ENCODE measurements at places on chromosomes 2 and 18.

- no peak for DNase-seq
Observed at GRCh38 chr18:12884406-12885323, 628 bp upstream of the PTPN2 start.

DNA sequence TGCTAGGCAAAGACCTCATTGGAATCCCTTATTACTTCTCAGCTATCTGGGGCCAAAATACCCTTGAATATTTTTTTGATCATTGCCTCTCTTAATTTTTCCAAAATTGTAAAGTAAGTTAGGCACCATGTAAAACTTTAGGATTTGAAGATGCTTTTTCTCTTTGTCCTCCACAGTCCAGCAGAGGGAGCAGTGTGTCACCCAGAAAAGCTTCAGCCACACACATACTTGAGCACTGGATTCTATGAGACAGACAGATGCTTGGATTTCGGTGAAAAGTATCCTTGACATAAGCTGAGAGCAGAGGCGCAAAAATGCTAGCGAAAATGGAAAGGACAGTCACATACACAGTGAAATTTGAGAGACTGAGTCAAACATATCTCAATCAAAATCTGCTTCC is 74.7 kb upstream of the KCNJ3 start:
- no peak for DNase-seq

GRCh38 chr18:64513401-64513800 is 364.5 kb upstream of the LINC00305 start:
- no peak for DNase-seq

GRCh38 chr2:168658706-168659105 is 143.7 kb upstream of the NOSTRIN start:
- DNase-seq = no peak

DNA sequence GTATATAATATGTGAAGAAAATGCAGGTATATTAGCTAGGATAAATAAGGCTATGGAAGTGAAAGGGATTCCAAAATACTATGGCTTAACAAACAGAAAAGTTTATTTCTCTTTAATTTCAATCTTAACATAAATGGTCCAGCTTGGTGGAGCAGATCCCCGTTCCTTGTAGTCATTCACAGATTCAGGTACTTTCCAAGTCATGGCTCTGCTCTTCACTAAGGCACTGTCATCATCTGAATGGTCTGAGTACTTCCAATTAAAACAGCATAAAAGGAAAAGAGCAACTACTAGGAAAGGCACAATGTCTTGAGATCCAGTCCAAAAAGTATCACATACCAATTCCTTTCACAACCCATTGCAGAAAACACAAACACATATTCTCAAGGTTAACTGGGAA is 63.4 kb downstream of the OLA1 start:
- DNase-seq = no peak

DNA sequence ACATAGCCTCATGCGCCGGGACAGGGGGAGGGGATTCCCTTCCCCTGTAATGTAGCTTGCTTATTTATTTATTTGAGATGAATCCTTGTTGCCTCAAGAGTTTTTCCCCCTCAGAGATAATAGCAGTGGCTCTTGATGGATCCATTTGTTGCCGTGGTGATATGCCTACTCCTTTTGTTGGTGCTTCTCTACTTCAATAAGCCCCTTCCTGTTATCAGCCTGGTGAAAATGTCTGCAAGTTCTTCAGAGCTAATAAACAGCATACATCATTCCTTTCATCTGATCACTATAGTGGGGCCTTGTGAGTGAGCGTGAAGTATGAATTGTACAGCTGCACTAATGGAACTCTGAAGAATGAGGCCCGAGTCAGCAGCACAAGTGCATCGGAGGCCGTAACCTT is 19.4 kb downstream of the FZD5 start:
- DNase-seq = no peak

- no peak for DNase-seq
Observed at GRCh38 chr2:70889716-70890037, 46.0 kb upstream of the ATP6V1B1 start.

DNA sequence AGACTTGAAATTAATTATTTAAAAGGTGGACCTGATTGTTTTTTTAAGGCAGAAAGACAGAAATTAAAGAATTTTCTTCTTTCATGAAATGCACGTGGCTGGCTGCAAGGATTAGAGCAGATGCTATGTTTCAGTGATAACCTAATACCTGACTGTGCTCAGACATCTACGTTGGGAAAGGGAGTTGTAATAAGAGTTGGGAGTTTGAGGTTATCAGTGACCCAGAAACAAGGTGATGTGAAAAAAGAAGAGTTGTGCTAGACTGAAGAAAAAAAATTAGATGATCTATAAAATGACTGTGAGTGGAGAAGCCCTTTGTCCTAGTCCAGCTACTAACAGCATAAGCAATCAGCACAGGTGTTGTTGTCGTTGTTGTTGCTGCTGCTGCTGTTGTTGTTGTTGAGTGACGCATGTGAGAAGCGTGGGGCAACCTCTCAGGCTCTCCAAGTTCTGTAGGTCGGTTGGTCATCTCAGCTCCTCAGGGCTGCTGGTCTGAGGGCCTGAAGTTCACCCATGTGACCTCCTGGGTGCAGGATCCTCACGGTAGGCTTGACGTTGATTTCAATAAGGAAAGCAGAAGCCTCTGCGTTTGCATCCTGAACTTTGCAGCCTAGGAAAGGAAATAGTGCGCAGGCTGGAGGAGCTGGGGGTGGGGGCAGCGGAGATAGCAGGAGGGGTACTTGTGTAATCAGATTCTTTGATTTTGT is 7.6 kb downstream of the POU3F3 start:
- DNase-seq = no peak

DNA sequence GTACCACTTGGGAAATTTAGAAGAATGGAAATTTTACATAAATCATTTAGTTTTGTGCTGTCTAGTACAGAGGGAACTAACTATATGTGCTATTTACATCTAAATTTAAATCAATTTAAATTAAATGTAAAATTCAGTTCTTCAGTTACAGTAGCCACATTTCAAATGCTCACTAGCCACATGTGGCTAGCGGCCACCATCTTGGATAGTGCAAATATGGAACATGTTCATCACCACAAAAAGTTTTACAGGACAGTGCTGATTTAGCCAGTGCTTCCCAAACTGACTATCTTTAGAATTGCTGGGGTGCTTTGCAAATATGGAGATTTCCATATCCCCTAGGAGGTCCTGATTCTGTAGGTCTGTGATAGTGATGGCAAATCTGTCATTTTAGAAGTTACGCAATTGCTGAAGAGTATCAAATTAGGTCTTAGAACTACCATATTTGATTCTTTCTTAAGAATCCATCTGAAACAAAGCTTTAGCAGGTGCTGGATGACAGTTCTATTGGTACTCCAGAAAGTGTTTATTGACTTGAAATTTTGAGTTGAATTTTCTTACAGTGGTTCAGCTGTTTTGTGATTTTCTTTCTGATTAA is 12.8 kb downstream of the EHBP1 start:
- DNase-seq = no peak

DNA sequence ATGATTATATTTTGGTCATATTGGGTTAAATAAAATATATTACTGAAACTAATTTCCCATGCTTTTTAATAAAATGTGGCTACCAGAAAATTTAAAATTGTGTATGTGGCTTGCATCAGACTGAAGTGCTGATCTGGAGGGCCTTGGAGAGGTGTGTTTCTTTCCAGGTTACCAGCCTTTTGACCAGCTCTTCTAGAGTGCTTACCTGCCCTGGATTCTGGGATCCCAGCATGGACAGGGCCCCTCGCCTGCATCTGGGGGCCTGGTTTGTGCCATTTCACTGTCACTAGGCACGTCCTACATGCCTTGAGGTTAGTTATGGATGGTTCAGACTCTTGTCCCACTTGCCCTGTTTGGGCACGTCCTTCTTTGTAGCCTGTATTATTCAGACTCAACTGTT is 10.5 kb downstream of the RNF144A start:
- no peak for DNase-seq

DNA sequence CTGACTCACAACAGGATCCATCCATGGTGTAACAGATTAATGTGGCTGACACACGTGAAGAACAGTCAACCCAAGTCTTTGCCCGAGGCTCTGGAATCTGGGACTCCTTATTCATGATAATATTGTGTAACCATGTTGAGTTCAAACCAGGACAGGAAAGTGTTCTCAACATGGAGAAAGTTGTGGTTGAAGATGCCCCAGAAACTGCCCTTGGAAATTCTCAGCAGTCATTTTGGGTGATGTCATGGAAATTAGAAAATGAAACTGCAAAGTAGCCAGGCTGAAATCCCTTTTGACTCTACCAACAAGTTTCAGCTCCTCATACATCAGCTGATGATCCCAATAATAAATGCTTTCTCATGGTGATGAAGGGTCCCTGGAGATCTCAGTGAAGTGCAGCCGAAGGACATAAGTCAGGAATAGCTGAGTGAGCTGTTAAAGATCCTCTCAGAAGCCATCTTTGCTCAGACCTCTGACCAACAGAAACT is 307.7 kb downstream of the TNS1 start:
- DNase-seq = no peak

DNA sequence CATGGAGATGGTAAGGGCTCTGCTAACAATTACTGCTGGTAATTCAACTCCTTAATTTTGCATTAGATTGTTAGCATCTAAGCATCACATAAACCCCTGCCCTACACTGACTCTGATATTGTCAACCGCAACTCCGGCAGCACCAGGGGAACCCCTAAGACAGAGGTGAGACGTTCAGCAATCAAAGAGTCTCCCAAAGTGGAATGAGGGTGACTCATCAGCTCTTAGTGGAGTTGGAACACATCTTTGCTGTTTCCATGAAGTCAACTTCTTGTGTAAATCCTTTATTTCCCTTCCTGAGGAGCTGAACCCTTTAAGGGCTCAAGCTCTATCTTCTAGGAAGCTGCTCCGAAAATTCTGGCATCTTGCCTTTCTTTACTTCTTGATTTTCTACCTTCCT is 52.1 kb downstream of the ABCG8 start:
- DNase-seq = no peak

GRCh38 chr2:187442378-187442777 is 5.7 kb downstream of the CALCRL start:
- DNase-seq = no peak

DNA sequence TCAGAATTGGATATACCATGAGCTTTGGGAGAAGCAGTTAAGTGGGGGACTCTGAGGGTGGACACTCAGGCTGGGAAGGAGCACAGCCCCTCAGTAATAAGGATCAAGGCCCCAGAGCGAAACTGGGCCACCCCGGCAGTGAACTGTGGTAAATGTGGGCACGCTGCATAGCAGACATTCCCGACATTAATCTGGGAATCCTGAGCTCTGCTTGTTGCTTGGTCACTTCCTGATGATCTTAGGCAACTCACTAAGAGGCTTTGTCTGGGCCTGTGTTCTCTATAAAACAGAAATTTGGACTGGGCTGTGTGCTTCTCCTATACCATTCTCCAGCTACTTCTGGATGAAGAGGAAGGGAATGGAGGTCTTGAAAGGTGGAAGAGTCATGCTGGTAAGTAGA is 4.8 kb downstream of the TGFBRAP1 start:
- no peak for DNase-seq

- no peak for DNase-seq
Observed at GRCh38 chr2:62895632-62896009, 155.0 kb upstream of the OTX1 start.

DNA sequence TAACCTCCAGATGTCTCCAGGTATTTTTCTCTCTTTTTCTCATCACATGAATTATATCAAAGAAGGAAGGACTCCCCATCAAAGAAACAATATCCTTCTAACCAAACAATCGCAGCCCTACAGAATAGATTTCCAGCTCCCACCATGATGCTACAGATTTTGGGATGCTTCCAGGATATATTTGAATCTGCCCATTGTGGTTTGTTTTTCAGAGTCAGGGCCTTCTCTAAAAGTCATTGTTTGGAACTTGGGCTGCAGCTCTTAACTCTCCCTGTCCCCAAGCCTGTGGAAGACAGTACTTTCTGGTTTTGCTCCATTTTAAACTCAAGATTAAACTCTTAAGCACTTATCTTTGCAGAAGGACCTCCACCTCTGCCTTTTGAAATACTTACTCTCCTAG is 223.2 kb downstream of the PMAIP1 start:
- no peak for DNase-seq

GRCh38 chr2:223929571-223930102 is 15.5 kb downstream of the WDFY1 start:
- DNase-seq = no peak

DNA sequence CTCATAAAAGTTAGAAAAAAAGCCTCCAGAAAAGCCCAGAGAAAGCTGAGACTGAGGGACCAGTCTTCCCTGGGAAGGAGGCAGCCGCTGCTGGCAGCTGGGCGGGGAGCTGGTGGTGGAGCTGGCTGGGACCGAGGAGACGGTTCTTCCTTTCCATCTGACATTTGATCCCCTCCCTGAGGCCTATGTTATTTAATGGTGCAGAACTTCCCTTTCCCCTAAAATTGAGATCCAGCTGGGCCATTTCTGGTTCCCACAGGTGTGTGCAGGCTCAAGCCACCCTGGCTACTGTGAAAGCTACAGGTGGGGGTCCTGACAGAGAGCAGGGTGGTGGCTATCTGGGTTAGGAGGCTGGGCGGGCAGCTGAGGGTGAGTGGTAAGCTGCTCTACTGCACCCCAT is 81.5 kb upstream of the FZD7 start:
- DNase-seq = no peak

DNA sequence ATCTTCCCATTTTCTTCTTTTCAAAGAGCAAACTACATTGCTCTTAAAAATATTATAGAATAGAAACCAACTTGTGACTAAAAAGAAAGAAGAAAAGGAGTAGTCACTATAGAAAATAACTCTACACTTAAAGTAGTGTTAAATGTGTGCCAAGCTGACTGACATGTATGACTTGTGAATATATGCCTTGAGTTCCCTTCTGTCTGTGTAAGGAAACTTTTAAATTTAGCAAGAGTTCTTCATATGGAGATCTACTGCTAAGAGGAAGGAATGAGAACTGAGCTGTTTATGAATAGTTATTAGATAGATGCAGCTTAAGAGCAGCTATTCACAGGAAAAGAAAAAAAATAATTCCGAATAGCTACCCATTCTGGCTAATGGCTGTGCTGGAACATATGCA is 1221.7 kb upstream of the ZEB2 start:
- DNase-seq = no peak

DNA sequence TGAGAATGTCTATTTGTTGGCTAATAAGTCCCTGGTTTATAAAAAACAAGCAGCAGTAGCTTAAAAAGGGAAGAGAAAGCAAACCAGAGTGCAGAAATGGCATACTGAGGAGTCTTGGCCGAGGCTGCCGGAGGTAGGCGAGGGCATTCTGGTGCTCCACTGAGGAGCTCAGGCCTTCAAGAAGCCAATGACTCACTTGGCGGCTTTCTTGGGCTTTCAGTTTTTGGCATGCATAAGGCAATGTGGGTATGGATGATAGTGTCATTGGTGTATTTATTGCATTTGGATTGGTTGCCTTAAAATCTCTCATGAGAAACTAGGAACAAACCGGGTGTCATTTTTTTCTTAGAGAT is 119.6 kb upstream of the ARL5A start:
- no peak for DNase-seq

DNA sequence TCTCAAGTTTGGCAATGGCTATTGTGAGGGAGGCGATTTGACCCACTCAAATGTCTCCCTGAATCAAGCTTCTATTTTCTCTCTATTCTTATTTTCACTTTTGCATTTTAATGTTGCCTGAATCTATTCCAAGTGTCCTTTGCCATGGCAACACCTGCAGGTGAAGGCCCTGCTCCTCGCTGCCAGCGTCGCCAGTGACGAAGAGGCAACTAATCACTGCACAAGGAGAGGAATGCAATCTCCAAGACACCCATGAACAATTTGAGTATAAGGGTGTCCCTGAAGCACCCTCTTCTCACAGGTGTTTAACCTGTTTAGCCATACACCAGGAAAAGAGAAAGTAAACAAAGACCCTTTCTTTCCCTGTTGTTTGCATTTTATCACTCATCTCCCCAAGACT is 165.6 kb upstream of the VRK2 start:
- DNase-seq = no peak

- no peak for DNase-seq
Observed at GRCh38 chr2:218244665-218245064, 16.1 kb upstream of the GPBAR1 start.

All from left ventricle myocardium superior (tissue), 1 donor.